ENCODE measurements at places on chromosomes 12 and 14.

DNA sequence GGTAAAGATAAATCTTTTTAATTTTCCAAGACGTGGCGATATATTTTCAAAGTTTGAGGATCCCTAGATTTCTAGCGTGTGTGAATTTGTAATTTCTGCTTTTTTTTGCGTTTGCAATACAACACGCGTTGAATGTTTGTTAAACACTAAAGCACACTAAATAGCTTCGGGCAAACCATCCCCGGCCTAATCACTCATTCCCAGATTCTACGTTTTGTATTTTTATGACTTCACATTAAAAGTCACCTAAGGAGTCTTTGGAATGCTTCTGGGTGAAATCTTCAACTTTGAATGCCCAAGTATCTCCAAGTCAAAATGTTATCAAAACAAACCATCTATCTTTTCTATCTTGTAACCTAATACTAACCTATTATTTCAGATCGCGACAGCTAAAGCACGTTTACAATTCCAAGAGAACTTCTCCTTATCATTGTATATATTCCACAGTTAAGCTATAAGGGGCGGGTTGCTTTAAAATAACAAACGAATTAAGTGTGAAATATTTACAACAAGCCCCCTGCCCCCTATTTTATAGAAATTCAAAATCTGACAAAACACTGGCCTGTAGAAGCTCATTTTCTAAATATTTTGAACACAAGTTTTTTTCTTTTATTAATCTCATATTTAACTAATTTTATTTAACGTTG, 1.1 kb downstream of the ALX1 start:
- DNase-seq: no peak

DNA sequence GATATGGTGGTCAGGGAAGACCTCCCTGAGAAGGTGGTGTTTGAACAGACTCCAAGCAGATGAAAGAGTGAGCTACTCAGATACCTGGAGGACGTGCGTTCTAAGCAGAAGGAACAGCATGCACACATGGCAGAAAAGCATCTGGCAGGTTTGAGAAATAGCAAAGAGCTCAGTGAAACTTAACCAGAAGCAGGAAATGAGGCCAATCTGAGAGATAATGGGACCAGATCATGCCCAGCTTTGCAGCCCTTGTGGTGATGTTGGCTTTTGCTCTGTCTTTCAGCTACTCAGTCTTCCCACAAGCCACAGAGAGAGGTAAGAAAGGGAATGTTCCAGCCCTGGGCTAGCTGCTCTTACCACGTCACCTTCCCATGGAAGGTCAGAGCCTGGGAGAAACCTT, 176.3 kb upstream of the GSC start:
- peak; percentile 4 for DNase-seq

DNA sequence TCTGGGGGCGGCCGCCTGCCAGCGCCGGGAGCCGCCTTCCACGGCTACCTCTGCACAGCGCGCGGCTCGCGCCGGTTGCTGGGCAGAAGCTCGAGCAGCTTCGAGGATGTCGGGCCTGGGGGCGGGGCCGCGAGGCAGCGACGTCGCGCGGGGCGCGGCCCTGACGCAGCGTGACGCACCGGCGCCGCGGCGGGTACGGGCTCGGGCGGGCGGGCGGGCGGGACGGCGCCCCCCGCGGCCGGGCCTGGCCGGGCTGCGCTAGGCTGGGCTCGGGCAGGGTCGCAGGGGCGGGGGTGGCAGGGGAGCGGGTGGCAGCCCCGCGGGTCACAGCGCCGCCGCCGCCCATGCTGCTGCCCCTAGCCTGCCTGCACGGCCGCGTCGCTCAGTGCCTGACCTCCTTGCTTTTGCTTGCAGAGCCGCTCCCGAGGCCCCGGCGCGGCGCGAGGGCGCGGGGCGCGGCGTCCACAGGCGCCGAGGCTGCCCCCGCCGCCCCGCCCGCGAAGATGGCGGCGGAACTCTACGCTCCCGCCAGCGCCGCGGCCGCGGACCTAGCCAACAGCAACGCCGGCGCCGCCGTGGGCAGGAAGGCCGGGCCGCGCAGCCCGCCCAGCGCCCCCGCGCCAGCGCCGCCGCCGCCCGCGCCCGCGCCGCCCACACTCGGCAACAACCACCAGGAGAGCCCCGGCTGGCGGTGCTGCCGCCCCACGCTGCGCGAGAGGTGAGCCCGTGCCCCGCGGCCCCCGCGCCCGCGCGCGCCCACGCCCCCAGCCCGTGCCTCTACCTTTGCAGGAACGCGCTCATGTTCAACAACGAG, at the start of gene BTBD6:
Gene BTBD6, plus strand, starts transcription at position 166 of the 814 bp plus-strand sequence. Its CDS starts 179 bp downstream, at position 345.
- peak; percentile 94 for DNase-seq

- DNase-seq: no peak
Observed at GRCh38 chr14:93009471-93010129, 86.7 kb downstream of the CHGA start.

DNA sequence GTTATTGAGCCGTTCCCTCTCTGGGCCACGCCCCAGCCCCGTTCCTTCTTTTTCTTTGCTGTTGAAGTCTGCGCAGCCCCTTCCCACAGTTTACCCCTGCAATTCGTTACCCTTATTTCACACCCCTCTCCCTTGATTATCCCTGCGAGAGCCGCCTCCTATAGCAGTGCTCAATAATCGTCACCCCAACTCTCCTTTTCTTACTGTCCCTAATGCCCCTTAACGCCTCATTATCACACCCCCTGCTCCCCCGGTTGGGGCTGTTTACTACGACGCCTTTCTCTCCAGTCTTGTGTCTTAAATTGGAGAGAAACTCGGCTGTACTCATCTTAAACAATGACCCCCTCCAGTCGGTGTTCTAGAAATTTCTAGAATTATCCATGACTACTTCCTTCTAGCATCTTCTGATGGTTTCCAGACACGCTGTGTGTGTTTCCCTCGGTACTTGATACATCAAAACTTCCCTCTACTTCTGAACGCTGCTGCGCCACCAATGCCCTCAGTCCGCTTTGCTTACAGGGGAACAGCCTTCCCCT, 713 bp upstream of the FBXL14 start:
- peak; percentile 40 for DNase-seq

GRCh38 chr14:51784466-51784865, 75.9 kb upstream of the GNG2 start:
- DNase-seq: no peak

GRCh38 chr12:29961231-29961630, 177.5 kb upstream of the TMTC1 start:
- no peak for DNase-seq

DNA sequence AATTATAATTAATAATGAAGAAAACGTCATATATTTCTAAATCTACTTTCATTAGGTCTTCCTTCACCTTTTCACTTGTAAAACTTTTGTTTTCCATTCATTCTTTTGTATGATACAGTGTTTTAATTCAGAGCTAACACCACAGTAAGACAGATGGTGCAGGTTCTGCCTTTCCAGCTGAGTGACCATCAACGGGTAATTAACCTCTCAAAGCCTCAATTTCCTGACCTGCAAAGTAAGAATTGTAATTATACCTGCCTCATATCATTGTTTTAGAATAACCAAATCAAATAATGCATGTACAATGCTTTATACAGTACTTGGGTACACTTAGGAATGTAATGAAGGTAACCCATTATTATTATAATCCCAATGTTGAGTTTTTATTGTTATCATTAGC, 157.6 kb downstream of the FOXA1 start:
- DNase-seq: no peak

GRCh38 chr14:95197551-95197950, 40.2 kb upstream of the DICER1 start:
- no peak for DNase-seq

GRCh38 chr14:60721326-60722106, 2.6 kb downstream of the SIX4 start:
- DNase-seq: peak; percentile 43

DNA sequence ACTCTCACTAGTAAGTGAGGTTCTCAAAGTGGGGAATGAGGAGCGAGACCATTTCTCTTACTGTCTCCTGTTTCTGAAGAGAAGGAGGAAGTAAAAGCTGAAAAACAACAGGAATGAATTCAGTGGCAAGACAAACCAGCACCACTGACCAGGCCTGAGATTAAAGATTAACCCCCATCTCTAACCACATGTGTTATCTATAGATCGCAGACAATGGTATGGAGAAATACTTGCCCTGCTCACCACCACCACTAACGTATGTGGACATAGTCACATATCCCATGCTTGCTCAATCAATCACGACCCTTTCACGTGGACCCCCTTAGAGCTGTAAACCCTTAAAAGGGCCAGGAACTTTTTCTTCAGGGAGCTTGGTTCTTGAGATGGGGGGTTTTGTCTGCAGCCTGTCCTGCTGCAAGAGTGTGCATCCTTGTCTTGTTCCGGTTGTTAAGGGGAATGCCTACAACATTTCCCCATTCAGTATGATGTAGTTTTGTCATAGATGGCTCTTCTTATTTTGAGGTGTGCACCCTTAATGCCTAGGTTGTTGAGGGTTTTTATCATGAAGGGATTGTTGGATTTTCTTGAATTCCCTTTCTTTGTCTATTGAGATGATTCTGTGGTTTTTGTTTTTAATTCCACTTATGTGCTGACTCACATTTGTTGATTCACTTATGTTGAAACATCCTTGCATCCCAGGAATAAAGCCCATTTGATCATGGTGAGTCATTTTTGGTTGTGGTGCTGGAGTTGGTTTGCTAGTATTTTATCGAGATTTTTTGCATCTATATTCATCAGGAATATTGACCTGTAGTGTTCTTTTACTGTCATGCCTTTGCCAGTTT, 698.8 kb upstream of the LMO3 start:
- DNase-seq: peak; percentile 30

GRCh38 chr12:113347-113746, 46.8 kb downstream of the IQSEC3 start:
- DNase-seq: no peak

GRCh38 chr12:2949411-2949810, 9.8 kb upstream of the TEAD4 start:
- no peak for DNase-seq

- DNase-seq: peak; percentile 51
Observed at GRCh38 chr14:22276913-22277816, 311.9 kb downstream of the DAD1 start.

DNA sequence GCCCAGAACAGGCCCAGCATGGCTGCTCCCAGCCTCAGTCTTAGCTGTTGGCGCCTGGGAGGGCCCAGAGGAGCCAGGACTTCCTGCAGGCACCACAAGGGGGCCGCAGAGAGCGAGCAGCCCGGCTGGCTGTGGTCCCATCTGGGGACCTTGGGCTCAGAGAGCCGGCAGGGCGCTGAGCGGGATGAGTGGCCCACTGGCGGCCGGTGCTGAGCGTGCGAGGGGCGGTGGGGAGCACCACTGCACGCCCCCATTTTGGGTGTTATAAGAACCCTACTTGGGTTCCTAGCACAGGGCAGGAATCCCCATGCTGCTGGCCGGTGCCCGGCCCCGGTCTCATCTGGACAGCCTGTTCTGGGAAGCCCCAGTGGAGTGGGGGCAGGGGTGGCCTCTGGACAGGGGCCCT, 25.9 kb upstream of the CRIP2 start:
- DNase-seq: peak; percentile 78

GRCh38 chr14:35223927-35224326, 68.3 kb upstream of the PSMA6 start:
- DNase-seq: no peak

GRCh38 chr14:61472801-61473376, 151.5 kb downstream of the PRKCH start:
- DNase-seq: peak; percentile 56

GRCh38 chr12:115370650-115371049, 686.7 kb upstream of the TBX3 start:
- no peak for DNase-seq

DNA sequence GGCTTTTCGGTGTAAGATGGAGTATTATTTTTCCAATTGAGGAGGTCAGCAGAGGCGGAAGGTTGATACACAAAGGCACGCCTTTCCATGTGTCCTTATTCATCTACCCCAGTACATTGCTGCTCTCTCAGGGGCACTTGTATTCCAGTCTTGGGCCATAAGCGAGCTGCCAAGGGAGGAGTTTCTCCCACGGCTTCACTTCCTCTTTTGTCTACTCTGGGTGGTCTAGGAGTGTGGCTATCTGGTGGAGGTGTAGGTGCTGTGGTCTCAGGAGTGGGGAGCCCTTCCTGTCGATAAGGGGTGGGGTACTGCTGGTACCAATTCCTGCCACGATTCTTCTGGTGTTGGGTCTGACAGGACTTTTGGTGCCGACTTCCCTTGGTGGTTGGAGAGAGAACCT, 73.4 kb downstream of the GAS2L3 start:
- peak; percentile 20 for DNase-seq

GRCh38 chr12:89208661-89209096, 143.6 kb downstream of the DUSP6 start:
- peak; percentile 50 for DNase-seq

- DNase-seq: peak; percentile 37
Observed at GRCh38 chr14:90760591-90761316, 55.5 kb downstream of the TTC7B start.

GRCh38 chr12:110741341-110742095, 1.2 kb downstream of the PPP1CC start:
- peak; percentile 78 for DNase-seq

DNA sequence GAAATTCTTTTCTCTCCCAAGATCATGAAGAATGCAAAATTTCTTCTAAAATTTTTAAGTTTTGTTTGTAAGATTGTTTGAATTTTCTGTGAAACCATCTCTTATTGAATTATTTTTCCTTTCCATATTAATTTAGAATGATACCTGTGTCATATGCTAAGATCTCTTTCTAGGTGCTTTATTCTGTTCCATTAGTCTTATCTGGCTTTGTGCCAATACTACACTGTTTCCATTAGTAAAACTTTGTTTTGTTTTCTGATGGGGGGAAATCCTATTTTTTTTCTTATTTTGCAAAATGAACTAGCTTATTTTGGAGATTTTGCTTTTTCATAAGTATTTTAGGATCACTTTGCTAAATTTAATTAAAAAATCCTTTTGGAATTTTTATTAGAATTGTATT, 193.9 kb downstream of the FUT8 start:
- no peak for DNase-seq

- no peak for DNase-seq
Observed at GRCh38 chr12:119206348-119207062, 27.8 kb downstream of the HSPB8 start.

DNA sequence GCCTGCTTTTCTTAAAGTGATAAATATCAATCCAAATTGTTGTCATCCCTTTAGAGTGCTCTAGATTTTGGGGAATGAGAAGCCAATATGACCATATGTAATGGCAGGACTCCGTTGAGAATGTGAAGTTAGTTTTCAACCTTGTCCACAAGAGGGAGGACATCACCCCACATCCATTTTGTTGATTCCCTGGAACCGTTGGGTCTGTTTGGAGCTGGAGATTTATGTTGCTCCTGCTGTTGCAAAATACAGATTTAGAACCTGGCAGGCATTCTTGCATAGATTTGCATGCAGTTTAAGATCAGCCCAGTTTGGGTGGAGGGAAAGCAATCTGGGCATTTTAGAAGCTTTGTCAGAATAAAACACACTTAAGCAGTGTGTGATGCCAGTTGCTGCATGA, 620.1 kb downstream of the NRXN3 start:
- peak; percentile 2 for DNase-seq

DNA sequence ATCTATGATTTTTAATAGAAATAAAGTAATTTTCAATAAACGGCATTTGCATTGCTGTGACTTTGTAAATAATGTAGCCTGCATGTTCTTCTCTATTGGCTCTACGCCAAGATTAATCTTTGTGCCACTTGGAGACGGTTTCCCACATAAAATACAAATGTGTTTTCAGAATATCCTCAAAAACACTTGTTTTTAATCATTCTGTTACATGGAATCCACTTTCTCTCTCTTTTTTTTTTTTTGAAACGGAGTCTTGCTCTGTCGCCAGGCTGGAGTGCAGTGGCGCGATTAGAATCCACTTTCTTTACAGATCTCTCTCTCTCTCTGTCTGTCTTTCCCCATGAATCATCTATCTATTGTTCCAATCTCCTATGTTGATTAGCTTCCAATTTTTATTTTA, 22.8 kb upstream of the SSPN start:
- no peak for DNase-seq

GRCh38 chr12:34357791-34358190, 335.5 kb downstream of the ALG10 start:
- DNase-seq: no peak
